ENCODE measurements at places on chromosomes 5 and 9.

DNA sequence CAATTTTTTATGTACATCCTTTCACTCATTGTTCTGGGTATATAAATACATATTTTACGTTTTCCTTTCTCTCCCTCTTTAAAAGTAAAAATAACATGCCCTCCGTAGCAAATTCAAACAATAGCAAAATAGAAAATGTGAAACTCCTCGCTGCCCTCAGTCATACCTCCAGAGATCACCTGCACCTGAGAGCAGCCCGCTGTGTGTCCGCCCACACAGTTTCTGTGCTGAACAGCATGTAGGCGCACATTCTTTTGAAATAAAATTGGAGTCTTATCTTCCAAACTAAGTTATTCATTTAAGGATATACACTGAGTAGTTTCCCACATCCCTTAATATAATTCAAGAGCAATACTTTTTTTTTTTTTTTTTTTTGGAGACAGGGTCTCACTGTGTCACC is 255.7 kb downstream of the AOPEP start:
- DNase-seq = no peak

DNA sequence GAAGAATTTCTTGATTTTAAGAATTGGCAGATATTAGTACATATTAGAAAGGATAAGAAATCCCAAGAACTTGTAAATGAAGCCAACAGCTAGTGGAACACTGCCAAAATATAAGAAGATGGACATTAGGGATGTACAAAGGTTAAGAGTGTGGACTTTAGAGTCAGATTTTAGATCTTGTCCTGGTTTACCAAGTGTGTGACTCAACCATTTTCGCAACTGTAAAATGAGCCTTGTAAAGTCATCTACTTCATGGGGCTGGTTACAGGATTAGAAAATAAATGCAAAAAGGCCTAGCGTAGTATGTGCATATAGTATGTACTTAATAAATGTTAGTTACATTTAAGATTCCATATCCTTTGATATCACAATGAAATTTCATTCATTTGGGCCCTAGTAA is 260.0 kb downstream of the RAB3C start:
- no peak for DNase-seq

DNA sequence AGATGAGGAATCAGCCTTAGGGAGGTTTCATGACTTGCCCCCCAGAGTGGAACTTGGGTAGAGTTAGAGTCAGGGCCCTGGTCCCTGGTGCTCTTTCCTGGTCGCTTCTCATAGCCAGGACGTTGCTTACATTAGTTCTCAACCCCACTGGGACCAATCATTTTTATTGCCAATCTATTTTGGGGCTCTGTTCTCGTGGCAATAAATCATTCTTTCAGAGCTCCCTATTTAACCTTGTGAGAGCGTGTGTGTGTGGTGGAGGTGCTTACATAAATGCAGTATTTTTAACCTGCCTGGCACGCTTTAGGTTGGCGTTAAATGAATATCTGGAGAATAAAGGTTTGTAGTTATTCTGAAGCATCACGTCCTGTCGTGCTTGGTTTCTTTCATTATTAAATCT is 4.1 kb downstream of the TRIO start:
- no peak for DNase-seq

GRCh38 chr5:179819296-179820126 is 1.2 kb upstream of the SQSTM1 start:
- peak; percentile 61 for DNase-seq

- peak; percentile 36 for DNase-seq
Observed at GRCh38 chr9:120876842-120877240, at the start of gene PHF19. PHF19 (minus strand) TSS chr9:120877188; CDS start chr9:120874741, 2,447 bp downstream.

- DNase-seq = no peak
Observed at GRCh38 chr5:135097390-135097789, 63.4 kb upstream of the PITX1 start.

GRCh38 chr5:103896593-103896992 is 334.0 kb upstream of the NUDT12 start:
- DNase-seq = no peak

DNA sequence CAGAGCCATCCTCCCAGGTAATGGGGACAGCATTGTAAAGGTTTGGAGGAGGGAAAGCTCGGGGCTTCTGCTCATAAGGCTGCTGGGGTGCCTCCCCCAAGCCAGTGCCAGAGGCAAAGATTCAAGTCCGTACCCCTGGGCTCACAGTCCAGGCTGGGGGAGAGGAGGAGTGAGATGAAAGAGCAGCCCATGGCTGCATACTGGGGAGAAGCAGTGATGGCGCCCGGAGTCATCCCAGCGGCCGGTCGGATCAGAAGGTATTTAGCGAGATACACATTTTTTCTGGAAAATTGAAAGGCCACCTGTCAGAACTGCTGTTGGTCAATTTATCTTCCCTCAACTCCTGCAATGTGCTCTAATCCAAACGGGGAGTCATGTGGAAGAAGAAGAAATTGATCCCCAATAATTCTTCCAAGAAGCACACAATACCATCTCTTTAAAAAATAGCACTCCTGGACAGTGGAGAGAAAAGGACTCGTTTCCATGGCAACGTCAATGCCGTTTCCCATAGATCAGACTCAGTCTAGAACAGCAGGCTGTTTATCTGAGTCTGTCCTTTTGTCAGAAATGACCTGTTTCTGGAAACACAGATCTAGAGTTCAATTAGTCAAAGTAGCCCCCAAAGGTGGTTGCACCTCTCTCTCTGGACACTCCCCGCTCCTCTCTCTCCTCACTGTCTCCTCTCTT is 65.9 kb downstream of the NSG2 start:
- DNase-seq = no peak

DNA sequence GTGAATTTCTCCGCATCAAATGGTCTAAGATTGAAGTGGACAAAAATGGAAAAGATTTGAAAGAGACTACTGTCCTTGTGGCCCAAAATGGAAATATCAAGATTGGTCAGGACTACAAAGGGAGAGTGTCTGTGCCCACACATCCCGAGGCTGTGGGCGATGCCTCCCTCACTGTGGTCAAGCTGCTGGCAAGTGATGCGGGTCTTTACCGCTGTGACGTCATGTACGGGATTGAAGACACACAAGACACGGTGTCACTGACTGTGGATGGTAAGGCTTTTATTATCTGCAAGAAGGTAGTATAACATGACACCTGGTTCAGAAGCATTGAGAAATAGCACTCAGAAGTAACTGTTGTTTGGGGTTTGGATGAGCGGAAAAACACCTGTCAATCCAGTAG is 18.7 kb downstream of the VCAN start:
- DNase-seq = no peak

DNA sequence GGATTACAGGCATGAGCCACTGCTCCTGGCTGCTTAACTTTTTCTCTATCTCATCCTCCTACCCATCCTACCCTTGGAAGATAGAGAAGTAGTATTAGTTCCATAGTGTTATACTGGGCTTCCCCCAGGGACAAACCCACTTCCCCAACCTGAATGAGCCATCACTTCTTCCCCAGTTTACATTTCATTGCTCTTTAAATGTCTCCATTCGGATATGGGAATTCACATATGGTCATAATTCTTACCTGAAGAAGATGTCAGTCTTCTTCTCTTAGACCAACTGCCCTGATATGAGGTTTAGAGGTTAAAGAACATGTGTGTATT is 1.9 kb downstream of the CD274 start:
- no peak for DNase-seq

- no peak for DNase-seq
Observed at GRCh38 chr5:39624268-39624886, 199.6 kb upstream of the DAB2 start.

DNA sequence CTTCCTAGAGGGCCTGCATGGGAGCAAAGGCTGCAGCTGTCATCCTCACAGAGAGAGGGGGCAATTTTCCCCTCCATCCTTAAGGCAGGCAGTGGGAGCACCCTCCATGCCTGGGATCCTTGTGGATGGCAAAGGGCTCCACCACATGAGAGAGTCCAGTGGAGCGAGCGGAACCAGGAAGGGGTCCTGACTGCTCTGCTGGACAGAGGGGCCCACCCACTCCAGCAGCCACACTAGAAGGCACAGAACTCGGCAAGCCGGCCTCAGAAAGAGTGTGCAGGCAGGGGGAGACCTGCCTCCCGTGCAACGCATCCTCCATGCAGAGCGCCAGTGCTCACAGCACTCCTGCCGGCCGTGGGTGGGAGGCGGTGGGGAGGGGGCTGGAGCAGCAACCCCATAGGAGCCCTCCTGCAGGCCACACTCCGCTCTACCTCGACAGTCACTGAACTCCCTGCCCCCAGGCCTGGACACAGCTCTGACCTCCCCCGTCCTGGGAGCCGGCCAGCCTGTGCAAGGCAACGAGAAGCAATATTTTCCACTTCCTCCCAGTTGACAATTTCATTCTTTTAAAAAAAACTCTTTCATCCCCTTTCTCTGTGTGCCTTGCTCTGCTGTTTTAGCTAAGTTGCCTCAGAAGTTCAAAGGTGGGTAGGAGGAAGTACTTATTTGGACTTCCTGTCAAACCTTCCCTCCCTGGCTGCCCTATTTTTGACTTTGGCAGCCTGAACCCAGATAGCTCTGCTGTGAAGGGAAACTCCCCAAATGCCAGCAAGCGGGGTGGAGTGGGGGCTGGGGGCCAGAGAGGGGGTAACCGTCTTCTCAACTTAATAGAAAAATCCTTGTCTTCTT is 5.3 kb upstream of the LCP2 start:
- peak; percentile 63 for DNase-seq

All from left ventricle myocardium inferior (tissue), 1 donor.